ENCODE measurements at places on chromosomes 1 and 21. TPM values are rescaled to one million over a fixed set of nuclear protein-coding genes. Genes with fewer than 3 reads are reported as not detected.
A peak's percentile ranks its signal among the peaks of the same experiment; 100 is the strongest.

GRCh38 chr1:161728376-161729226, 7.3 kb downstream of the FCRLB start:
- H3K4me3 ChIP-seq: no peak overlapping the region
- no peaks in the 10 kb centered on the region for H3K36me3 ChIP-seq
- H3K27me3 ChIP-seq: no peaks in the 10 kb centered on the region
- no peak overlapping the region for H3K27ac ChIP-seq
- H3K4me1 ChIP-seq: peaks cover 28% of the 10 kb centered on the region

DNA sequence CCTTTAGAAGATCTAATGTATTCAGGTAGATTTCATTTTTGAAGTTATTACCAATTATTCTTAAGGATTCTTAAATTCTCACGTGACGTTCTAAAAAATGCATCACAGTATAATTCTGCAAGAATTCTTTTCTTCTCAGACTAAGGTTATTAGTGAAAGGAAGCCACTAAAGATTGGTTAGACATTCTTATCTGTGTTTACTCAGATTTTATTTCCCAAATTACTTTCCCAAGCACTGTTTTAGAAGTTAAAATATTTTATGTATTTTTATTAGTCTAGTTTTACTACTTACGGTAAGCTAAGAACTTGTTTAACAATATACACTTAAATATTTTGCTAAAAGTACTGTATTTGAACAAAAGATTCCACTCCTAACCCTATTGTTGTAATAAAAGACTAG, 28.4 kb downstream of the AGO3 start:
- H3K4me1 ChIP-seq: peaks cover 6% of the 10 kb centered on the region
- H3K36me3 ChIP-seq: peaks cover 3% of the 10 kb centered on the region
- no peaks in the 10 kb centered on the region for H3K27me3 ChIP-seq
- DNase-seq: no peak
- no peak overlapping the region for H3K27ac ChIP-seq

GRCh38 chr1:233435622-233436021, 108.1 kb downstream of the MAP3K21 start:
- H3K36me3 ChIP-seq: no peaks in the 10 kb centered on the region
- no peaks in the 10 kb centered on the region for H3K4me1 ChIP-seq
- no peak overlapping the region for H3K4me3 ChIP-seq

DNA sequence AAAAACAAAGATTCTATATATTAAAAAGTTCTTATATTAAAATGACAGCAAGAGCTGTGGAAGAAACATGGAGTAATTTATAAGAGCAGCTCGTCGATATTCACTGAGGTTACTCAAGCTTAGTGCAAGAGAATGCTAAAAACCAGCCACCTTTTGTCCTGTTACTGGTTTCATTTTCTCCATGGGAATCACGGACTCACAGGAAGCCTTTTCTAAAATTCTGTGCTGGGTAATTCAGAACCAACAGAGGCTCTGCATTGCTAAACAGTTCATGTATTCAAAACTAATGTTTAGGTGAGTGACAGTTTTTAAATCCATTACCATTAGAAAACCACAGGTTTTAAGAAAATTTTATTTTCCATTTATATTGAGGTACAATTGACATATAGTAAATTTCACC, 147.8 kb upstream of the MAP1LC3C start:
- H3K4me3 ChIP-seq: peak overlapping the region; percentile 35
- H3K27me3 ChIP-seq: no peaks in the 10 kb centered on the region
- H3K4me1 ChIP-seq: no peaks in the 10 kb centered on the region
- peak overlapping the region; percentile 20 for H3K27ac ChIP-seq

DNA sequence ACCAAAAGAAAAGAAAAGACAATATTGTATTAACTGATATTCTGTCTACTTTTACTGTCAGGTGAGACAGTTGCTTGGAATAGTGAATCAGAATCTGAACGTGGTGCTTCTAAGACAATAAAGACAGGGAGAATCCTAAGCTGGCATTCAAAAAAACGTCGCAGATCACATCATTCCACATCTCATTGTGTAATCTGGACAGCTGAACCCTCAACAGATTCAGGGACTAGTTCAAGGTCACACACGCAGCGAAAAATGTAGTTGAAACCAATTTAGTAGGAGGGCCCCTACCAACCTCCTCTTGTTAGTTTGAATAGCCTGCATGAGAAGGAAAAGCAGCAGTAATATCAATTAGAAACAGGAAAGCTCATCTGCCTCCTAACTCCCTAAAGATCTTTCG, 46.4 kb upstream of the KRTAP19-8 start:
- DNase-seq: no peak
- H3K27ac ChIP-seq: no peak overlapping the region
- peaks cover 4% of the 10 kb centered on the region for H3K4me1 ChIP-seq
- no peaks in the 10 kb centered on the region for H3K36me3 ChIP-seq
- H3K4me3 ChIP-seq: no peak overlapping the region

Gene S100A7
- total RNA-seq: not detected

All from left ventricle myocardium inferior (tissue), 1 donor.